ENCODE measurements at places on chromosomes 5 and 9.

- DNase-seq, result no peak
These were observed 277.5 kb upstream of the MVB12B start for GRCh38 chr9:126049088-126049487.

DNA sequence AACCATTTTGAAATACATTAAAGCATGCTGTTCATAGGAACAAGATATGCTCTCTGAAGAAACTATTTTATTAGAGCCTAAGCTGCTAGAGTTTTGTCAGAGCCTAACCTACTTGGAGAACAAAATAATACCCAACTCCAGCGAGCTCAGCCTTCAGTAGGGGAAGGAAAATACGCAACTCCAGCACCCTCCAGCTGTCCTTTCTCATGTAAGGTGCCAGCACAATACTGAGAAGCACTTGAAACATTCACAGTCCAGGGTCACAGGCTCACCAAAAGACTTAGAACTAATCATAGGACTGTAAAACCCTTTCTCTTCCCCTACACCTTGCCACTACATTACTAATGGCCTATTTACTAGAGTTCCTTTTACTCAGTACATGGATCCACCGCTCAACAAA lies 18.9 kb downstream of the DPYSL3 start:
- no peak for DNase-seq

- DNase-seq, result no peak
These were observed 49.7 kb upstream of the GRHPR start for GRCh38 chr9:37372839-37373238.

DNA sequence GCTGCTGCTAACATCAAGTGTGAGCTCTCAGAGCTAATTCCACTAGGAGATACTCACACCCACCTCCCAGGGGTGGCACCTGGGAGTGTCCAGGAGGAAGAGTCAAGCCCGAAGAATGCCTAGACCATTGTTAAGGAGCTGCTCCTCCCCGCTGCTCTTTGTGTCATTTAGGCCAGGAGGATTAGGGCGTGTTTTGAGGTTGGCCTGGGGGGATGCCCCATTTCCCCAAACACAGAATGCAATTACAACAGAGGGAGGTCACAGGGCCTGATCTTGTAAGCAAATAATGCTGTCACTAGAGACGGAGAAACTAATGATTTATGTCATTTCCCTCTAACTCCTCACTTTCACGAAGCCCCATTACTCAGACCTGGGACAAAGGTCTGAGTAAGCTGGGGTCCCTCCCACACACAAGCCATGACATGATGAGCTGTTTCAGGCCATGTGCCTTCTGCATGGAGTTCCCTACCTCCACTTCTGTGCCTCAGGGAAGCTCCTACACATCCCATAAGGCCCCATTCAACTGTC lies 312.5 kb downstream of the ACTL7B start:
- no peak for DNase-seq

DNA sequence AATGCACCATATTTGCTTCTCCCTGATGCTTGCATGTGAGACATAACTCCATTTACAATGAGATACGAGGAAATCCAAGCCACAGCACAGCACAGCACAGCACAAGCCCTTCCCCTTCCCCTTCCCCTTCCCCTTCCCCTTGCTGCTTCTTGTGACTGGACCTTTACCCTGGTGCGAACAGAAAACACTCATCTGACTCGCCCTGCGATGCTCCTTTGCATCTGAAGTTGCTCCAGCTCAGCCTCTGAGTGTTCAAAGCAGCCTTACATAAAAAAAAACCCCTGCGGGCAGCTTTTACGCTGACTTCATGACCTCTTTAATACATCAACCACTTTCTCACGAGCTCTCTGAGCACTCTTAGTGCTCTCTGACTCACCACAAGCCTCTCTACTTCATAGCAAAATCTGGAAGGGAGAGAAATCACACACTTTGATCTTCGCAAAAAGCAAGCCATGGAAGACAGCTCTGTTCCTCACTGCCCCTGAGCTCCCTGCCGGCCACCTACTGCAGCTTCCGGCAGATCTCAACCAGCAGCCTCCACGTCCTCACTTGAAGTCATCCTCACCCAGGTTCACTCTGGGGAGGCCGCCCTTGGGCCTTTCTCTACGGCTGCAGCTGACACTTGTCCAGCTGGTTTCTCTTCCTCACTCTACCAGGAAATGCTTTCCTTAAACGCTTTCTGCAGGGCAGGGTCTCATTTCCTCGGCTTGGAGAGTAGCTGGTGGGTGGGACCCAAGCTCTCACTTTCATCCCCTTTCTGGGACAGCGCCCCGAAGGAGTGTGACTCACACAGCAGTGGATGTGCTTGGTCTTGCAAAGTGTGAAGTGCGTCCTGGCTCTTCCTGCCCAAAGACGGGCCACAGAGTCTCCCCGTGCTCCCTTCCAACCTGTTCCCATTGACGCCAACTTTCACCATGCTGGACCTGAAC lies 5.3 kb downstream of the SLC34A1 start:
- DNase-seq, result no peak

DNA sequence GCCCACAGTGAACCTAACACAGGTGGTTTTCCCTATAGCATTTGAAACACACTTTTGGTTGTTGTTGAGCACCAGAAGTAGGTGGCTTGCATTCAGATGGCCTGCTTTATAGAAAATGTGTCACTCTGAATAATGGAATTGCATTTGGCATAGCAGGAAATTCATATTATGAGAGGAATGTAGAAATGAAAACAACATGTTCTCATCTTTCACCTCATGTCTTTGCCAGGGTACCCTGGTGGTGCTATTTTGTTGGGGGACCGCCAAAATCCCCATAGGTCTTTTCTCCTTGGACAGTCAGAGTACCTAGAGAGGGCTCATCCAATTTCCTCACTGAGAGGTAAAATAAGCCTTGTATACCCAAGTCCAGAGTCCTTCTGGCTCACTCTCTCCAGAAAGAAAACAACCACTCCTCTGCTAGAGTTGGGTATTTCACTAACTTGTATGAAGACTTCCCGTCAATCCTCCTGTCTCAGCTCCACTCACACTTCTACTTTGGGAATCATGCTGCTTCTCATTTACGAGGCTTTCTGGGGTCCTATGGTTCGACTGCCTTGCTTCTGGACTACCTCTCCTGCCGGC lies 67.4 kb downstream of the MRPS27 start:
- DNase-seq, result no peak

DNA sequence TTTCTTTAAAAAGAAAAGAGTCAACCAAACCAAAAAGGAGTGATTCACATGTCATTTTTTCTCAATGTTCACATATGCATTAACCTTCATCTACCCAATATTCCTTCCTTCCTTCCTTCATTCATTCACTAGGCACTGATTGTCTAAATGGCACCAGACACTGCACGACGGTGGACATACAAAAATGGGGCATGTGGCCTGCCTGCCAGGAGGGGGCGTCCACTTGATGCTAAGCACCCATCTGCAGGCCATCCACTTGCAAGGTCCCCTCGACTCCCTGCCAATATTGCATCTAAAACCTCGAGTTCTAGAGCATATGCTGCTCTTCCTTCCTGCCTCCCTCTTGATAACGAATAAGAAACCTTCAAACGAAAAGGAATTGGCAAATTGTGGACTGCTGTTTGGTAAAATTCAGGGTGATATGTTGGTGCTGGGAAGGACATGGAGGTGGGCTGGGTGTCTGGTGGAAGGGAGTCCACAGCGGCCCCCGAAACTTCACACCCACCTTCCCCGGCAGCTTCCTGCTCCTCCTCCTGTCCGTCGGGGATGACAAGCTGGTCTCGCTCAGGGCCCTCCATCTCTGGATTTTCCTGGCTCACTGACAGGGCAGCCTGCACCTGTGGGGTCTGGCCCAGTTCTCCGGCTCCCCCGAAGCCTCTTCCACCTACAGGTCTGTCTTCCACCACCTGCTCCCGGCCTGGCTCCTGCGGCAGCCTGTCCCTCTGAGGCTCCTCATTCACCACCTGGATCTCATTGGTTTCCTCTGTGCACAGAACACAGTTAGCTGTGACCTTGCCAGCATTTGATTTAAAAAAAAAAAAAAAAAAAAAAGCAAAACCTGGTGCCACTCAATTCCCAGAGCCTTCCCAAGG lies 64.3 kb downstream of the GOLM1 start:
- no peak for DNase-seq

GRCh38 chr9:89036891-89037290 lies 45.6 kb downstream of the S1PR3 start:
- DNase-seq, result no peak

DNA sequence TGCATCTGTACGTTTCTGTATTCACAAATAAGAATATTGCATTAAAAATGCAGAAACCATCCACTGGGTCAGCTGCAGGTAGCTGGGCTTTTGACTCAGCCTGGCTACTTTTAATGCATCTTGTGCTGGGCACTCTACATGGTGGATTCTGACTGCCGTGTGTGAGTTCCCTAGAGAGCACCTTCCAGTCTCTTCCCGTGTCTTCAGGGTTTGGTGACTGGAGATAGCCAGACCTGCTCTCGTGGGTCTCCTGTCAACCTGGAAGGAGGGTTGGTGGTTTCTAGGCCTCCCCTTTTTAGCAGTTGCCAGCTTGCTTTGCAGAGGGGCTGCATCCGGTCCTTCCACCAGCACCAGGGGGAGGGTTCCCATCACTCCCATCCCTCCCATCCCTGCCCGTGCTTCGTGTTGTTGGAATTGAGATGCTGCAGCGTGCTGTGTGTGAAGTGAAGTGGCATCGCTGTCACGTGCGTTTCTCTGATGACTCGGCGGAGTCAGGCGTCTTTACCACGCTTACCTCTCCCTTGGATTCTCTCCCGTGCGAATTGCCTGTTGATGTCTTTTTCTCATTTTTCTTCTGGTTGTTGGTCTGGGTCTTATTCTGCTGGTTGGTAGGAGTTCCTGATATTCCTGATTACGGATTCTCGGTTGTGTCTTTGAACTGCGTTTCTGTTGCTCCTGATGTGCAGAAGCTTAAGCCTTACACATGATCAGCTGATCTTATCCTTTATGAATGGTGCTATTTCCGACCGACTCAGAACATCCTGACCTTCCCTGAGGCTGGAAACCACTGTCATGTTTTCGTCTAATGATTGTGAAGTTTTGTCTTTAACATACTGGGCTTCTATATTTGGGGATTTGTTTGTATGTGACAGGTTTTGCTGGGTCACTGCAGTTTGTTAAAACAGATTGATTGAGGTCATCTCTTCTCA lies 16.9 kb downstream of the FBXW5 start:
- no peak for DNase-seq

GRCh38 chr5:42798284-42799240 lies 13.1 kb downstream of the SELENOP start:
- DNase-seq, result no peak

GRCh38 chr9:115548609-115549260 lies 430.8 kb upstream of the TNC start:
- DNase-seq, result no peak

DNA sequence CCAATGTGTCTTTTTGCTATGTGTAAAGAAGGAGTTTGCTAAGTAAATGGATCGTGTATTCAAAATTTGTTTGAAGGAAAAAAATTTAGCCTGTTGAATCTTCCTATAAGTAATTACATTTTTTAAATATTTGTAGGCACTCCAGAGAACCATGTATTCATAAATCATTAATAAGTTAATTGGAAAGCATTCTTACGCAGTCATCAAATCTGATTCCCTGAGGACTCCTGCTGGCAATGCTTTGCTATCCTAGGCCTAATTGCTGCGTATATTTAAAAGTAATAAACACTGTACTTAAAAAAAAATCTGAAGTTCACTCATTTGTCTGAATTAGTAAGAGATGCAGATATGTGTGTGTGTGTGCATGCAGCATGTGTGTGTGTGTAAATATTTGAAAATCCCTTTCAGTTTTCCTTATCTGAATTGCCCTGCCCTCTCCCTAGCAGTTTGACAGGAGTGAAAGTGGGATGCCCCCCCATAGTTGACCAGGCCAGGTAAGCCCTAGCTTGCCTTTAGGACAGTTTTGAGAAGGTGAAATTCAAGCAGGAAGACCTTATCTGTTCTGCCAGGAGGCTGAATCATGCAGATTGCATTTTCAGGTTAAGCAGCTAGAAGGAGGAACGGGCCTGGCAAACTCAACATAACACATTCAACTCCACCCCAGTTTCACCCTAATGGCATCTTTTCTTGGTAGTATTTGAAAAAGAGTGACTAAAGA lies 81.2 kb upstream of the DNAH5 start:
- no peak for DNase-seq

DNA sequence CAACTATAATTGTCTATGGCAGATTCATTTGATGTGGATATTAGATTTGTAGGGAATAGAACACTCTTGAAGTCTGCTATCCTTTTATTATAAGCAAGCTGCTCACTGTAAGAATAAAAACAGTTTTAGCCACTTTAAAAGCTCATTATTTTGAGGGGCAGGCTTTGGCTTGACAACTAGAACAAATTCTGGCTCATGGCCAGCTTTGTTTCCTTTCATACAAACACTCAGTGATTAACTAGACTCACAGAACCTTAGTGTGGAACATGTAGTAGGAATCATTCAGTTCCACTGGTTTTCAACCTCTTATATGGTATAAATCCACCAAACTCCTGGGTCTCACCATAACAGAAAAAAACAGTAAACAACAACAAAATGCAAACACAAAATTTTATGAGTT lies 27.4 kb upstream of the CEP120 start:
- no peak for DNase-seq

DNA sequence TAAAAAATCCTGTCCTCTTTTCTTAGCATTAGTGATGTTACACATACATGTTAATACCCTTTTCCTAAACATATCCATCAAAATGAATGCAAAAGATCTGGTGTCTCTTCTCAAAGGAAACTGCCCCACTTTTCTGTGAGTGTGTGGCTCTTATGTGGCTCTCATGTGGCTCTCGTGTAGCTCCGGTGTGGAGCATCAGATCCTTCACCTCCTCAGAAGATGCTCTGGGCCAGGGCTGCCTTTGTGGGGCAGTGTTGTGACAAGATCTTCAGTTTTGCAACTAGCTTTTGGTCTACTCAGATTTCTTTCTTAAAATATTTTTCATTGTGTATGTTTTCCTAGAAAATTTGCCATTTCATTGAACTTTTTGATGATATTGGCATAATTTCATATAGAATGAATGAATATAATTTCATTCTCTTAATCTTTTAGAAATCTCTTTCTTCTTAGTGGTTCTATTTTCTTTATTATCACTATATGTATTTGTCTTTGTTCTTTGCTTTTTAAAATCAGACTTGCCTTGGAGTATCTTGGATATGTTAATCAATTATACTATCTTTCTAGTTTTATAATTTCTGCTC lies 19.4 kb downstream of the GARNL3 start:
- no peak for DNase-seq

DNA sequence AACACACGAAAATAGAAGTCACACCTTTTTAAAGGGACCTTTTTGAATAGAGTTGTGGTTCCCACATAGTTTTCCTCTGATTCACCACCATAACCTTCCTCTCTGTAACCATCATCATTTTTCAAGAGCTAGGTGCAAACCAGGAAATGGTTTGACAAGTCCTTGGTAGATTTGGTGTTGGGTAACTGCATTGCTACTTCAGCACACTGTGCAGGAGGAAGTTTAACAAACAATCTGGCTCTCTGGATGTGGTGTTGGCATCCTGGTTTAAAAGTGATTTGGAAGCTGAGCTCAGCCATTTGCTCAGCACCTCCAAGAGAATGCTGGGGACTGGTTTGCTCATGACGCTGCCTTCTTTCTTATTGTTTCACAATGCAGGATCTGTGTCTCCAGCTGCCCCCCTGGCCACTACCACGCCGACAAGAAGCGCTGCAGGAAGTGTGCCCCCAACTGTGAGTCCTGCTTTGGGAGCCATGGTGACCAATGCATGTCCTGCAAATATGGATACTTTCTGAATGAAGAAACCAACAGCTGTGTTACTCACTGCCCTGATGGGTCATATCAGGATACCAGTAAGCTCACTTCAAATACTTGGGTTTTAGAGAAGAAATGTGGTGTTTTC lies 213.1 kb downstream of the RFK start:
- DNase-seq, result no peak

GRCh38 chr9:98795970-98796363 lies 388 bp downstream of the ANKS6 start:
- no peak for DNase-seq

GRCh38 chr9:96440671-96441199 lies 9.2 kb upstream of the HABP4 start:
- no peak for DNase-seq
